CD4-positive, alpha-beta T cell (primary cell): ENCODE measurements at places on chromosomes 4 and X.
A peak's percentile ranks its signal among the peaks of the same experiment; 100 is the strongest.

- no peak for DNase-seq
Measured at GRCh38 chr4:78235800-78236199, 178.7 kb downstream of the FRAS1 start.

- no peak for DNase-seq
Measured at GRCh38 chr4:31392923-31393322, 672.8 kb downstream of the PCDH7 start.

DNA sequence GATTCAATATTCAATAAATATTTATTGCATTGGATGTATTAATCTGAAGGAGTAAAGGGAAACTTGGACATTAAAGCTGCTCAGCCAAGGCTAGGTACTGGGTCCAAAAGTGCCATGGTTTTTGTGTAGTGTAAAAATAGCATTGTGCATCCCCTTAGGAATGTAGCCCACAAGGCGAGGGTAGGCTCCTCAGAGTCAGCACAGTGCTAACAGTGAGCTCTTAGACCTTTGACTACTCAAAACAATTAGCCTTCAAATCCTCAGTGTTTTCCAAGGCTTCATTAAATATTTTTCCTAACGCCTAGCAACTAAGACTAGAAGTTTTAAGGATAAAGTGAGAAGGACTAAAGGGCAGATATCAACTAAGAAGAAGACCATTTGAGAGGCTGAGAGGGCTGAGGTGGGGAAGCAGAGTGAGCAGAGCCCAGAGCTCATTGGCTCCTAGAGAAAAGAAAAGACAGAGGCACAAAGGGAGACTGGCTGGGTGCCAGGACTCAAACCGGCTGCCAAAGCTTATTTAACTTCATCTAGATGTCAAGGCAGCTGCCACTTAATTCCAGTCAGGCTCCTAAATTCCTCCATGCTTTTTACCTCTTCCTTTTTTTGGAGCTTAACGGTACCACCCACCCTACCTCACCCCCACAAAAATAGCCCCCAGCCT, 17.0 kb downstream of the PRKG2 start:
- no peak for DNase-seq

DNA sequence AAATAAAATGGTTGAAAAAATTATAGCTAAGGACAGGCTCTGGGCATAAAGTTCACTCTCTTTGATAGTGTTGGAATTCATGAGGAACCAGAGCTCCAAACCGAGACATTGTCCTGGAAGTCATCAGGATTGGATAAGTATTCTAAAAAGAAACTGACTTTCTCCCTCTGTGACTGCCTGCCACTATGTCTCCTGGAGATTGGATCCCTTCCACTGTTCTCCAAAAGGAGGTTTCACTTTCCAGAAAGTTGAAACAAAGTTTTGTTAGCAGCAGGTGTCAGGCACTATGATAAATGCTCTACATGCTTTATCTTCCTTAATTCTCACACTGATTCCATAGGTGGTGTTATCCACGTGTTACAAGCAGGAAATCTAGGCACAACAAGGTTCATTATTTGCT, 16.8 kb downstream of the BANK1 start:
- DNase-seq: no peak

GRCh38 chr4:142440093-142440492, 406.0 kb downstream of the INPP4B start:
- no peak for DNase-seq

- DNase-seq: no peak
Measured at GRCh38 chr4:56469489-56470210, 2.2 kb downstream of the SRP72 start.

GRCh38 chrX:153626863-153627674, 19.9 kb upstream of the DUSP9 start:
- DNase-seq: no peak

- no peak for DNase-seq
Measured at GRCh38 chr4:181672751-181673150, 570.5 kb upstream of the TENM3 start.

- DNase-seq: no peak
Measured at GRCh38 chr4:39702716-39703115, 4.8 kb downstream of the UBE2K start.

- no peak for DNase-seq
Measured at GRCh38 chr4:47239649-47240048, 208.3 kb downstream of the GABRB1 start.

DNA sequence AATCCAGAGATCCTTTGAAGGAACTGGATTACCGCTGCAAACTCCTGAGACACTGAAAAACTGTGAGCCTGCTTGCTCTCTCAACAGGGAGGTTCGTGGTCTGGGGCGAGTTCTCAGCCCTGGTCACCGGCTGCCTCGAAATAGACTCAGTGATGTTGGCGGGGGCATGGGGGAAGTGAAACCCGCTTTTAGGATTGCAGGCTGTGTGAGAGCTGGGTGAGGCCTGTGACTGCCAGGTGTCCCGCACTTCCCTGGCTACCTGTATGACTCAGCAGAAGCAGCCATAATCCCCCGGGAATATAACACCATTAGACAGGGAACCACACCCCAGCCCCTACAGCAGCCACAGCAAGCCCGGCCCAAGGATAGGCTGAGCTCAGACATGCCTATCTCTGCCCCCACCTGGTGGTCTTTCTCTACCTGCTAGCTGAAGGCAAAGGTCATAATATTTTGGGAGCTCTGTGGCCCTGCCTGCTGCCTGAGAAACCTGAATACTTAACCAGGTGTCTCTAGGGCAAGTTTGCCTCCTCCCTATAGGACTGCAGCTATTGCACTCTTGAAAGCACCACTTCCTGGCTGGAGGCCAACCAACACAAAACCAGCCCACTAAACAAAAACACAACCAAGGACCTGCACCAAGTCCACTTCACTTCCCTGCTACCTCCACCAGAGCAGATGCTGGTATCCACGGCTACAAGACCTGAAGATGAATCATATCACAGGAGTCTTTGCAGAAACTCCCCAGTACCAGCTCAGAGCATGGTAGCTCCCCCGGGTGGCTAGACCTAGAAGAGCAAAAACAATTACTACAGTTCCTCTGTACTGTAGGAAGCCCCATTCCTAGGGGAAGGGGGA, 202.0 kb downstream of the RRAGB start:
- no peak for DNase-seq

DNA sequence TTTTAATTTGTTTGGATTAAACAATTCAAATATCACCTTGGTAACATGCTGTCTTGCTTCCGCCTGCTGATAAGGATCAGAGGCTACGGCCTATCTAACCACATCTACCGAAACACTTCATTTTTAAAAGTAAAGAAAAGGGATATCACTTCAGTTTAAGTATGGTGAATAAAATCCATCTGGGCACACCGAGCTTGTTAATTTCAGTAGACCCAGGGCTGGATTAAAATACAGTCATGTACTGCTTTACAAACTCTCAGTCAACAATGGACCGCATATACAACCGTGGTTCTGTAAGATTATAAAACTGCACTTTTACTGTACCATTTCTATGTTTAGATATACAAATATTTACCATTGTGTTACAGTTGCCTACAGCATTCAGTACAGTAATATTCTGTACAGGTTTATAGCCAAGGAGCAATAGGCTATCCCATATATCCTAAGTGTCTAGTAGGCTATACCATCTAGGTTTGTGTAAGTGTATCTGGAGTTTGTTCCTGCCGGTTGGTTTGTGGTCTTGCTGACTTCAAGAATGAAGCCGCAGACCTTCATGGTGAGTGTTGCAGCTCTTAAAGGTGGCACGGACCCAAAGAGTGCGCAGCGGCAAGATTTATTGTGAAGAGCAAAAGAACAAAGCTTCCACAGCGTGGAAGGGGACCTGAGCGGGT, 40.0 kb downstream of the SEPTIN11 start:
- DNase-seq: peak; percentile 34

DNA sequence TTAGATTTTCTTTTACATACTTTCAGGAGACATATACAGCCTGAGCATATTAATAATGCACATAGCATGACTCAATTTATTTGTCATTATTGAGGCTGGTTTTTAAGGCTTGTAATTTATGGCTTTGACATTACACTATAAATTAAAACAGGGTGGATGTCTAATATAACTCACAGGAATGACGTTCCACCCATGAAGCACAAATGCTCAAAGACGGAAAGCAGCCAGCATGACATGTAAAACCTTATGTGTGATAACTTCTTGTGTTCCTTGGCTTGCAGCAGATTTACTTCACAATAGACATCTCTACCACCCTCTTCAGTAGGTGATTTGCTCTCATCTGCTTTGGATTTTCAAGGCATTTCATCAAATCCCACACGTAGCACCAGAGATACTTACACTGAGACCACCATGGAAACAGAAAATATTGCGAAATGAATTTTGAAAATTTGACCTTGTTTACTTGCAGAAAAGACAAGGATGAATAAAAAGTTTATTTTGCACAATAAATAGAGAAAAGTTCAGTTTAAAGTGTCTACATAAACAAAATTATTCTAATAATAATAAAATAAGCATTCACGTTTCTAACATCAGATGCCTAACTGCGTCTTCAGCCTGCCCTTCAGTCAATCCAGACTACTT, 64.7 kb upstream of the BTC start:
- no peak for DNase-seq

GRCh38 chr4:150348079-150348478, 233.9 kb upstream of the MAB21L2 start:
- DNase-seq: no peak

- DNase-seq: no peak
Measured at GRCh38 chr4:100651499-100652175, 133.8 kb upstream of the EMCN start.

DNA sequence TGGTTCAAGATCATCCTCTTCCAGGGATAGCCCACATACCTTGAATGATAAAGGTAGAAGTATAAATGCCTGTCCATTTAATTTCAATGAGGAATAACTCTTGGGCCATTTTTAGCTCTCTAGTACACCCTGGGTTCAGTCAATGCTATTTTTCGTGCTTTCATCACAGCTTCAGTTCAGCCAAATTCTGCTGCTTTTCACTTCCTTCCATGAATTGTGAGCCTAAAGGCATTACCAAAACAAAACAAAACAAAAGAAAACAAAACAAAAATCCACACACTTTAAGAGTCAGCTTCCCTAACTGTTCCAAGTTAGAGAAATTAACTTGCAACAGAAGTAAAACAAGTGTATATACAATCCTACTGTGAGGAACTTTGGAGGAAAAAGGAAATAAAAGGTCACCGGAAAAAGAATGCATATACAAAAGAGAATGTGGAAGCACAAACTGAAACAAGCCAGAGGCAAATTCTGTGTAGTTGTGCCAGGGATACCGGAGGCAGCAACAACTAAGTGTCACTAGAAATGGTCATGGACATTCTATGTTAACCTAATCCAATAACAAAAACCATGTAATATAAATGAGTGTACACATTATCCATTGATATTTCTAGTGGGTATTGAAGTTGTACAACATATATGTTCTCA, 423.1 kb downstream of the KCTD8 start:
- DNase-seq: no peak

- DNase-seq: peak; percentile 14
Measured at GRCh38 chrX:18886344-18887161, 97.4 kb downstream of the PHKA2 start.

DNA sequence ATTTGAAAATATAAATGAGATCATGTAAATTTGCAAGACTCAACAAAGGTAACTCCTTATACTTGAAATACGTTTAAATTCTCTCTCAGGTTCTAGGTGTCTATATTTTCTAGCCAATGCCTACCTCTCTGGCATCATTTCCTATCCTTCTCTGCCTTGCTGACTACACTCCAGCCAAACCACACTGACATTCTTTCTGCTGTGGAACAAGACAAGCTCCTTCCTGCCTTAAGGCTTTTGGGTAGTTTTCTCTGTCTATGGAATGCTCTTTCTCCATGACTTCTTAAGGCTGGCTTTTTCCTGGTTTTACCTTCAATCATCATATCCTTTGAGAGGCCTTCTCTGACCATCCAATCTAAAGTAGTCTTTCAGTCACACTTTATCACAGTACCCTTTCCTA, 201.0 kb downstream of the SPRY1 start:
- no peak for DNase-seq

DNA sequence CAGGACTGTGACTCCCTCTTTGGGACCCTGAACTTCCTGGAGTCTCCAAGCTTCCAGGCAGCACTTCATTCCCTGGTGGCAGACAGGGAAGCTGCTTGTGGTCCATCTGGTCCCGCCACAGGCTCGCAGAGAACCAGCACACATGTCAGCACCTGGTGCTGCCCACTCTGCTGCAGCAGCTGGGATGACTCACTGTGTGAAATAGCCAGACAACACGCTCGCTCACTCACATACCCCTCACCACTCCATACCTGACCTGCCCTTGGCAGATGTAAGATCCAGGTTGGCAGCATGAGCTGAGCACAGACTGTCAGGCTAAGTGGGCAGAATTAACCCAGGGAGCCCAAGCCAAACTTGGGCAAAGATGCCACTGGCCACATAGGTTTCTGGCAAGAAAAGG, 613.5 kb downstream of the PCDH18 start:
- DNase-seq: no peak

GRCh38 chr4:149765630-149766029, 50.0 kb downstream of the IQCM start:
- DNase-seq: no peak

DNA sequence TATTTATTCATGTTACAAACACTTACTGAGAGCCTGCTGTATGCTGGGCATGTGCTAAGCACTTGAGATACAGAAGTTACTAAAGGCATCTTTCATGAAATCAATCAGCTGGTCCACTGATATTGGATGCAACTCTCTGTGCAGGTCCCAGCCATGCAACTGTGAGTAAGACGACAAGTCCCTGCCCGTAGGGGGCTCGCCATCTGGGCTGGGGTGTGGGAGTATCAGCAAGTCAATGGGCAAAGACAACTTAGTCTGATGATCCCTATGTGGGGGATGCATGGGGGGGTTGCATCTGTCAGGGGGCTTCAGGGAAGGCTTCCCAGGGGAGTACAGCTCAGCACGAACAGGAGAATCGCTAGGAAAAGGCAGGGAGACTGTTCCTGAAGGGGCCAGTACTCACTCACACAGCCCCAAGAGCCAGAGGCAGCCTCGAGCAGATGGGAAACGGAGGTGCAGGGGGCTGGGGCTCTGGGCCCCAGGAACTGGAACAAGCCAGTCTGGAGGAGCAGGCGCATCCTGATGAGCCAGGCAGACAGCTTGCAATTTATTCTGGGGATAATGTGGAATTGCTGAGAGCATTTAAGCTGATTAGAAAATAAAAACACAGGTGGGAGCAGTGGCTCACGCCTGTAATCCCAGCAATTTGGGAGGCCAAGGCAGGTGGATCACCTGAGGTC, 40.2 kb downstream of the CRMP1 start:
- DNase-seq: no peak

- no peak for DNase-seq
Measured at GRCh38 chrX:118621081-118621759, 106.2 kb upstream of the IL13RA1 start.

DNA sequence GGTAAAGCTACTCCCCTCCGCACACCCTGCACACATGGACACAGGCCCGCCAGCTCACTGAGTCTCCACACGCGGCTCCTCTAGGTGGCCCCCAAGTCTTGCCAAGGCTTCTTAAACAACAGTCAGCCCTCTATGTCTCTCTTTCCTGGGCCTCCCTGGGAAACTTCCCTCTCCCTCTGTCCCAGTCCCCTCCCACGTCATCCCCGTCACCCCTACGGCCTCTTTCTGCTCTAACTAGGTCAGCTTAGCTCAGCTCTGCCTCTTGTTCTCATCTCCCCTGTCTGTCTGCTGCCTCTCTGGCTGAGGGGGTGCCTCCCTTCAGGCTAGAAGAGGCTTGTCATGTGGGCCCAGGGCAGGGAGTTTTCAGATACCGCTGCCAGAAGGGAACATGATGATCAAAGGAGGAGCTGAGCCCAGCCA, 38.8 kb downstream of the SEPTIN6 start:
- DNase-seq: peak; percentile 45
